ENCODE measurements at places on chromosomes 7 and 10.

GRCh38 chr10:85921789-85922188 lies 444.8 kb downstream of the GRID1 start:
- no peak for DNase-seq

GRCh38 chr7:29384277-29384676 lies 179.4 kb upstream of the PRR15 start:
- no peak for DNase-seq

DNA sequence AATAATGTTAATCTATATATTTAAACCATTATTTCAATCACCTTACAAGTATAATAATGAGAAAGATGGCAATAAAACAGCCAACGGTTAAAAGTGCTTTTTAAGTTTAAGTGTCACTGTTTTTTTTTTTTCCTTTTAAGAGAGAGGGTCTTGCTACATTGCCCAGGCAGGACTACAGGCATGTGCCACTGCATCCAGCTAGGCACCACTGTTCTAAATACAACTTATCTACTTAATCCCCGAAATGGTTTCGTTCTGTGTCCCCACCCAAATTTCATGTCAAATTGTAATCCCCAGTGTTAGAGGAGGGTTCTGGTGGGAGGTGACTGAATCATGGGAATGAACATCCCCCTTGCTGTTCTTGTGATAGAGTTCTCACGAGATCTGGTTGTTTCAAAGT lies 49.7 kb downstream of the TNPO3 start:
- no peak for DNase-seq

- DNase-seq, result no peak
Observed at GRCh38 chr10:123045961-123046731, 37.3 kb downstream of the ACADSB start.

DNA sequence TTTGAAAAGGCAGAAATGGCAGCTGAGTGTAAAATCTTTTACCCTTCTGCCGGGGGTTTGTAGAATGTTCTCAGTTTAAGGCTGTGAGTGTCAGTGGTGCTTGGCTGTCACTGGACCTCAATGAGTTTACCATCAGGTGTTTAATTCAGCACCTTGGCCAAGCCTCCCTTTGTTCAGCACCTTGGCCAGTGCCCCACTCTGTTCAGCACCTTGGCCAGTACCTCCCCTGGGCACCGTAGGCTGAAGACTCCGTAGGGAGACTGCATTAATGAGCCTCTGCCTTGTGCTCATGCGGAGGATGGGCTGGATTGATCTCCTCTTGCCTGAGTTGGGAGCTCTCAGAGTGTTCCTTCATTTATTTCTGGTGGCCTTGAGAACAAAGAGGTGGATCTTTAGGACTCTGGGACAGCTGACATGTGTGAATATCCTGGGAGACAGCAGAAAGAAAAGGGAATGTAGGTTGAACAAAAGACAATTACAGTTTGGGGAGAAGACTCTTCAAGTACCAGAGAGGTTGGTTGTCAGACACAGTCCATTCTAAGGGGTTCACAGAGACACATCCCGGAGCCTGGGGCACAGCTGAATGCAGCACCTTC lies 1.6 kb downstream of the FAM24A start:
- DNase-seq, result peak; percentile 52

- DNase-seq, result no peak
Observed at GRCh38 chr10:97297556-97298222, 5.3 kb upstream of the ARHGAP19 start.

- no peak for DNase-seq
Observed at GRCh38 chr10:23326544-23327307, 17.9 kb downstream of the C10orf67 start.

- DNase-seq, result peak; percentile 6
Observed at GRCh38 chr7:137619181-137619580, 227.6 kb downstream of the DGKI start.

- DNase-seq, result no peak
Observed at GRCh38 chr7:66409493-66409892, 204.4 kb downstream of the TPST1 start.

DNA sequence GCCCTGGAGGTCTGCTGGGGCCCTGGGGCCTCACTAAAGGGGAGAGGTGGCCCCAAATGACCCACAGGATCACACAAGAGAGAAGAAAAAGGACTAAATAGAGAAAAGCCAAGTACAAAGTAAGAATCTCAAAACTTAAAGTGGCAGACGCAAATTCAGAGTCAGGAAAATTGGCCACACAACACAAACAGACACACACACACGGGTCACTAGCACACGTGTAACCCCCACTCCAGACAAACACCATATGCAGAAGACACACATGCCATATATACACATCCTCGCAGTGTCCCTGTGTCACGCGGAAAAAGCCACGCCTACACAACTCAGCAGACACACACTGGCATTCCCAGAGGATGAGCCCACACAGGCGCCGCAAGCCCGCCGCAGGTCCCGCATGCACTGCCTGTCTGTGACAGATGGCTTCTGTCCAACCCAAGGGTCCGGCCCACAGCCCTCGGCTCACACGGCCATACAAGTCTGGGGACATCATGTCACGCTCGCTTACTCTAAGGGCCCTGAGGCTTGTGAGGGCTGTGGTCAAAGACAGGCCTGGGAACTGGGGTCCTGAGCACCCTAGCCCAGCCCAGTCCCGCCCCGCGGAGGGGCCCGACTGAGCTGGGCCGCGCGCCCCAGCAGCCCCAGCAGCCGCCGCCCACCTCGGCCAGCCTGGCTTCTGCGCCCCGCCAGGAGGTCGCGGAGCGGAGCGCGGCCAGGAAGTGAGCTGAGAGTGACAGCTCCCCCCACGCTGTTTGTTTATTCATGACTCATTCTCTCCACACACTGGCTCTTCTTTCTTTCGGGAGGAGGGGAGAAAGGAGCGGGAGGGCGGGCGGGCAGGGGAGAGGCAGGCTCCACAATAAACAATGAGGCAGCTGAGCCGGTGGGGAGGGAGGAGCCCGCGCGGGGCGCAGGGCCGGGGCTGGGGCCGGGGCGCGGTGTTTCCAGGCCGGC lies 95.5 kb upstream of the ZMIZ1 start:
- peak; percentile 96 for DNase-seq

DNA sequence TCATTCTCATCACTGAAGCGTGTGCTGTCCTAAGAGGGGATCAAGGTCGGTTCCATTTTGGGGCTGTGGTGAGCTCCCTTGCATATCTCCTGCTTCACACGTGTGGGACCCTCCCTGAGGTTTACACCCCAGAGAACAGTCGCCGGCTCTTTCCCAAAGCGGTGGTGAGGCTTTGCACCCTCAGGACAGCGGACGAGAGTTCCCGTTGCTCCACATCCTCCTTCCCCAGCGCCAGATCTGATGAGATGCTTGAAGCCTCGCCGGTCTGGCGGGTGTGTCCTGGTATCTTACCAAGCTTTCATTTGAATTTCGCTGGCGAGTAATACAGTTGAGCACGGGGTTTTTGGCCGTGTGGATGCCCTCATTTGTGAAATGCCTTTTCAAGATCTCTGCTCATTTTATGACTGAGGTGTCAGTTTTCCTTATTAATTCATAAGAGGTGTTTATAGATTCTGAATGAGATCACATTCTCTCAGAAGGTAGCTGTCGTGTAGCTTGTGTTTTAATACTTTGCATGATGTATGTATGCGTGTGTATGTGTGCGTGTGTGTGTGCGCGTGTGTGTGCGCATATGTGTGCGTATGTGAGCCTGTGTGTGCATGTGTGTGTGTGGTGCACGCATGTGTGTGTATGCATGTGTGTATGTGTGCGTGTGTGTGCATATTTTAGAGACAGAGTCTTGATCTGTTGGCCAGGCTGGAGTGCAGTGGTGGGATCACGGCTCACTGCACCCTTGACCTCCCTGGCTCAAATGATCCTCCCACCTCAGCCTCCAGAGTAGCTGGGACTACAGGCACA lies 30.7 kb downstream of the ELFN1 start:
- DNase-seq, result no peak

DNA sequence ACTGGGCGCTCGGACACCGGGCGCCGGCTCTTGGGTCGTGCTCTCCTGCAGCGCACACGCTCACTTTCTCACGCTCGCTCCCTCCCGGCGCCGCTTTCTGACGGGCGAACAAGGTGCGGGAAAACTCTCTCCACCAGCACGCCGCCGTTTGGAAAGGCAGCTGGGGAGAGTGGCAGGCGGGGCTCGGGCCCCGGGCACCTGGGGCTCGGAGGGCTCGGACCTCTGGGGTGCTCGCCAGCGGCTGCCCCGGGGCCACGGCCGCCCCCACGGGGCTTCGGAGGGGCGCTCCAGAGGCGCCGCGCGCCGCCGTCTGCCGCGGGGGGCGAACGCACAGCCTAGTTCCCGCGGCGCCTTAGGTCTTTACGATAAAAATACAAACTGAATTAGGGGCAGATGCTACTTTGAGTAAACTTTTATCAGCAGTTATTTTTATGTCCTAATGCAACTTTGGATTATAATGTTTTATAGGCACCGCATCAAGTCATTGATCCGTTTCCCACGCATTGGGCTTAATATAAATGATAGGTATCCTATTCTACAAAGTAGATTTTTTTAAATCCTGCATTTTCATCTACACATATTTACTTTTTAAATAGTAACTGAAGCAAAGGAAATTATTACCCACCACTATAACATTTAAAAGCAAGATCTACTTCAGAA lies 535 bp upstream of the EPC1 start:
- no peak for DNase-seq

DNA sequence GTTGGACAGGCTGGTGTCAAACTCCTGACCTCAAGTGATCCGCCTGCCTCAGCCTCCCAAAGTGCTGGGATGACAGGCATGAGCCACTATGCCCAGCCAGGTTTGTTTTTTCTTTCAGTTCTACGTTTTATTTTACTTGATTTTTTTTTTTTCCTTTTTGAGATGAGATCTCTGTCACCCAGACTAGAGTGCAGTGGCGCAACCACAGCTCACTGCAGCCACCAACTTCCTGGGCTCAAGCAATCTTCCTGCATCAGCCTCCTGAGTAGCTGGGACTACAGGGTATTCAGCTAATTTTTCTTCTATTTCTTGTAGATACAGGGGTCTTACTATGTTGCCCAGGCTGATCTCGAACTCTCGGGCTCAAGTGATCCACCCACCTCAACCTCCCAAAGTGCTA lies 24.3 kb downstream of the GDI2 start:
- DNase-seq, result no peak

GRCh38 chr7:151742713-151743480 lies 134.0 kb downstream of the PRKAG2 start:
- DNase-seq, result no peak

- no peak for DNase-seq
Observed at GRCh38 chr7:75870557-75871161, 8.2 kb upstream of the RHBDD2 start.

DNA sequence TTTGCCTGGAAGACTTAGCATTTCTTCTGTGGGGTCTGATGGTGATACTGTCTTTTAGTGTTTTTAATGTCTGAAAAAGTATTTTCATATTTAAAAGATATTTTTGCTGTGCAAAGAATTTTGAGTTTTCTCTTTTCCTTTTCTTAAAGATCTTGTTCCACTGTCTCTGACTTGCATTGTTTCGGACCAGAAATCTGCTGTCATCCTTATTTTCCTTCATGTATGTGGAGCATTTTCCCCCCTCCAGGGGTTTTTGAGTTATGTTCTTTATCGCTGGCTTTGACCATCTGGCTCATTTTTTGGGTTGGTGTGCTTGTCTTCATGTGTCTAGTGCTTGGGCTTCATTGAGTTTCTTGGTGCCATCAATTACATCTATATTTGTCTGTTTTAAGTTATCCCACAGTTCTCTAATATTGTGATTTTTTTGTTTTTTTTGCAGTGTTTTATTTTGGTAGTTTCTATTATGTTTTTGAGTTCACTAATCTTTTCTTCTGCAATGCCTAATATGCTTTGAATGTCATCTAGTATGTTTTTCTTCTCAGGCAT lies 119.9 kb downstream of the MGMT start:
- DNase-seq, result peak; percentile 23

DNA sequence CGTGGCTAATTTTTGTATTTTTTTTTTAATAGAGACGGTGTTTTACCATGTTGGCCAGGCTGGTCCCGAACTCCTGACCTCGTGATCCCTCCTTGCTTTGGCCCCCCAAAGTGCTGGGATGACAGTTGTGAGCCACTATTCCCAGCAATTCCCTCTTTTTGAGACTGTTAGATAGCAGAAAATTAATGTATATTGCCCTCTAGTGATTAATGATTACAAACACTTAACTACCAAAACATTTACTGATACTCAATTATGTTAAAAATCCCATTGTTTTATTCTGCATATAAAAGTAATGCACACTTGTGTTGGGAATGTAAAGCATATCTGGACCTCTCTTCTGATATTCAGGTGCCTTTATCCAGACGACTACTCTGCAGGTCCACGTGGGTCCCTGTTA lies 41.2 kb upstream of the COBL start:
- no peak for DNase-seq

DNA sequence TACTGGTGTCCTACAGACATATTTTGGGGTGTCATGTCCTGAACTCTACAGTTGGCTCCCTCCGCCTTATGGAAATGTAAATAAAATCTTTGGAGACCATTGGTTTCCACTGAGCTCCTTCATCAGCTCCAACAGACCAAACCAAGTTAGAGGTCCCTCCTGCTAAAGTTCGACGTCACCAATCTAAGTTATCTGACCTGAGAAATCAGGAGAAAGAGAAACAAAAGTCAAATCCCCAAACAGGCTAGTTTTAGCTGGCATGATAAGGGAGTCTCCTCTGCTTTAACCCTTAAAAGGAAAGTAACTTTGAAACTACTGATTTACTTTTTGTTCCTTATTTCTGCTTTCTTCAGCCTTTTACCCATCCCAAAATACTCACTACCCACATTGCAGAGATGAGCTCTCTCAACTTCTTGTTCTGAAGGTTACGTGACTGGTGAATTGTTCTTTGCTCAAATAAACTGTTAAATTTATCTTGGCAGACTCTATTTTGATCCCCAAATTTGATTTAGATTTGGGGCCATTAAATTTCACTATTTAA lies 39.9 kb downstream of the AVL9 start:
- DNase-seq, result no peak

DNA sequence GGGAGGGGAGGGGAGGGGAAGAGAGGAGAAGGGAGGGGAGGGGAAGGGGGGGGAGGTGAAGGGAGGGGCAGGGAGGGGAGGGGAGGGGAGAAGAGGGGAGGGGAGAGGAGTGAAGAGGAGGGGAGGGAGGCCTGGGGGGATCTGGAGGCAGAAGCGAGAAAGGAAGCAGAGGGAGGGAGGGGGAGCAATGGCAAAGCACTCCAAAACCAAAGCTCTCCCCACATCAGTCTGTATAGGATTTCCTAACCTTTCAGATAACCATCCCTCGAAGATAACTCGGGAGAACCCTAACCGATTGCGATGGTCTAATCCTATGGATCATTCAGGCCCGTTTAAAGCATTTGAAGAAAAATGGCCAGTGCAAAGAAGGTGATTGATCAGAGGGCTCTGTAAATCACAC lies 19.0 kb downstream of the EBF3 start:
- DNase-seq, result no peak
